ENCODE measurements at places on chromosomes 3 and 15. TPM values are rescaled to one million over a fixed set of nuclear protein-coding genes. Genes with fewer than 3 reads are reported as not detected.

The FAM81A gene
- total RNA-seq: 0.32 TPM

The LEKR1 gene
- total RNA-seq: 0.32 TPM

The FSD2 gene
- total RNA-seq: not detected

DNA sequence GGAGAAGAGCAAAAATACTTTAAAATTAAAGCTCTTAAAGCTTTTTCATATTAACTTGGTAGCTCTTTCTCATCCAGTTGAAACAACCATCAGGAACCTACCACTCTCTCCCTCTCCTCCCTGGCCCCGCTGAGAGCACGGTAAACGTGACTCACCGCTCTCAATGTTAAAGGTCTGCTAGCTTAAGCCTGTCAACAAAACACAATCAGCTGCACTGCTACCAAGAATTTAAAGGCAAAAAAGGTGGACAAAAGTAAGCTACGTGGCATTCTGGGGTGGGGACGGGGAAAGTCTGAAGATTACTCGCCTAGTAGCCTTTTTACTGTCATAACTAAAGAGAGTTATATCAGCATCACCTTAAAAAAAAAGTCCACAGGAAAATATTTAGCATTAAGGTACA is 8.4 kb upstream of the GP5 start:
- peaks cover 77% of the 10 kb centered on the region for H3K36me3 ChIP-seq
- H3K27ac ChIP-seq: no peak overlapping the region
- H3K4me3 ChIP-seq: no peak overlapping the region
- no peaks in the 10 kb centered on the region for H3K27me3 ChIP-seq
- no peaks in the 10 kb centered on the region for H3K4me1 ChIP-seq

DNA sequence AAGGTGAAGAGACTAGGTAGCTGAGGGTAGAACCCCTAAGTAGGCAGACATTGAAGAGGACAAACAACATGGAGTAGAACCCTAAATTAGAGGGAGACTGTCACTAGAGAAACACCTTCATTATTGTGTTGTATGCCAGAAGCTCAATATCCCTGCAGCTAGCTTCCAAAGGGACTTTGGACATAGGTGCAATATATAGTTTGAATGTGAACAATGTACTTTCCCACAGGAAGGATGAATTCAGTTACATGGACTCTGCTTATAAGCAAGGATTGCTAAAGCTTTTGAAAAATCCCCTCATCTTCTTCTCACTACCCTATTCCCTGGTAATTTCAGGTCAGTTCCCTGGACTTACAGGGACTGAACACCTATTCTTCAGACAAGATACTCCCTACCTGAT is 288.9 kb downstream of the UBE2E2 start:
- H3K27ac ChIP-seq: no peak overlapping the region
- no peak overlapping the region for H3K4me3 ChIP-seq
- H3K4me1 ChIP-seq: peaks cover 21% of the 10 kb centered on the region
- H3K27me3 ChIP-seq: no peaks in the 10 kb centered on the region
- DNase-seq: no peak

GRCh38 chr3:148757238-148758215 is 59.8 kb downstream of the AGTR1 start:
- no peak overlapping the region for H3K4me3 ChIP-seq
- DNase-seq: peak; percentile 95
- H3K27me3 ChIP-seq: no peaks in the 10 kb centered on the region
- peaks cover 14% of the 10 kb centered on the region for H3K4me1 ChIP-seq

The SEMA6D gene
- total RNA-seq: 1.4 TPM

The APBA2 gene
- 1.1 TPM for total RNA-seq

The PAK6 gene
- total RNA-seq: not detected

- H3K4me1 ChIP-seq: no peaks in the 10 kb centered on the region
- H3K36me3 ChIP-seq: peaks cover 6% of the 10 kb centered on the region
- H3K27me3 ChIP-seq: no peaks in the 10 kb centered on the region
- no peak overlapping the region for H3K27ac ChIP-seq
- H3K4me3 ChIP-seq: no peak overlapping the region
Observed at GRCh38 chr3:158091531-158091930, 14.7 kb downstream of the SHOX2 start.

DNA sequence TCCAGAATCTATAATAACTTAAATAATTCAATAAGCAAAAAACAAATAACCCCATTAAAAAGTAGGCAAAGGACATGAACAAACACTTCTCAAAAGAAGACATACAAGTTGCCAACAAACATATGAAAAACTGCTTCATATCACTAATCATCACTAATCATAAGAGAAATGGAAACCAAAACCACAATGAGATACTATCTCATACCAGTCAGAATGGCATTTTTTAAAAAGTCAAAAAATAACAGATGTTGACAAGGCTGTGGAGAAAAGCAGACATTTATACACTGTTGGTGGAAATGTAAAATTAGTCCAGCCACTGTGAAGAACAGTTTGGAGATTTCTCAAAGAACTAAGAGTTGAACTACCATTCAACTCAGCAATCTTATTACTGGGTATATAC is 19.5 kb upstream of the ZMAT3 start:
- DNase-seq: no peak
- H3K4me1 ChIP-seq: peaks cover 4% of the 10 kb centered on the region

- no peaks in the 10 kb centered on the region for H3K36me3 ChIP-seq
Observed at GRCh38 chr3:138835397-138835757, 649 bp upstream of the PIK3CB start.

Measured in GM23248 (cell line).